Mesenteric fat pad (tissue), 1 donor: ENCODE measurements at places on chromosomes 12 and 14.

DNA sequence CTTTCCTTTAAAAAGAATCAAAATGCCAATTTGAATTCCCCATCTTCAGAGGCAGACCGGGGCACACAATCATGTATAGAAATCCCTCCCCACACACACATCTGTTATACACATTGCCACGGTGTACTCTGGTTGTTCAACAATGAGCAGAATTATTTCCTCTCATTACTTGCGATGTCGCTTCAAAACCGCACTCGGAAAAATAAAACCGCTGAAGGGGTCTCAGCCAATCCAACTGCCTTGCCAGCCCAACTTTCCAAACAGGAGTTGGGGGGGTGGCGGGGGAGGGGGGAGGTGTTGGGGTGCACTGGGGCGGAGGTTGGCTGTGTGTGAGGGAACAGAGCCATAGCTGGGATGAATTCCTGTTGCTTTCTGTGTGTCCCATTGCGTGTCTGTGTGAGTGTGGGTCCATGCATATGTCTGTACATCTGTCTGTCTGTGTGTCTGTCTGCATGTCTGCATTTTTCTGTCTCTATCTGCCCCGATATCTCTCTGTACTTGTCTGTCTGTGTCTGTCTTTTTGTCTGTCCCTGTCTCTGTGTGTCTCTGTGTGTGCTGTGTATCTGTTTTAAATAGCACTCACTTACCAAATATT, 163.6 kb upstream of the TBX3 start:
- DNase-seq, result no peak

- DNase-seq, result no peak
Measured at GRCh38 chr14:67900231-67900630, 80.7 kb downstream of the RAD51B start.

- DNase-seq, result no peak
Measured at GRCh38 chr12:110074089-110074488, 25.8 kb upstream of the C12orf76 start.

DNA sequence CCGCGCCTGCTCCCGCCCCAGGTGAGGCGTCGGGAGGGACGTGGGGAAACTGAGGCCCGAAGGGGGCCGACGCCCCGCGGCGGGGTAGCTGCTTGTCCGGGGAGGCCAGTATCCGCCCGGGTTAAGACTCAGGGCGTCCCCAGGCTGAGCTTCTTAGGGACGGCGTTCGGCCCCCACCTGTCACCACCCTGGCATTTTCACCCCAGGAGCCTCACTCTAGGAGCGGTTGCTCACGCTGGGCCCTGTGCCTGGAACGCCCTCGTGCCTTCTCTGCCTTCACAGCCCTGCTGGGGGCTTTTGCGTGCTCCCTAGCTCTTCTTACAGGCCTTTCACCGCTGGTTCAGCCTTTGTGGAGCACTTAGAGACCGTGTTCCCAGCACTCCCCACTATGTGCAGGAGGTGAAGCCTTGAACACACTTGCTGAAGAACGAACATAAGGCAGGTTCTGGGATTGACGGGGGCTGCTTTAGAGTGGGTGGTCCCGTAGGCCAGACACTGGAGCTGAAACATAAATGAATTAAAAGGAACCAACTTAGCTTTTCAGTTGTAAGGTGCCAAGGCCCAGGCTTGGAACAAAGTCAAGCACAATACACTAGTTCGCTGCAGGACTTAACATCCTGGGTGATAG, 601 bp downstream of the ZNF839 start:
- DNase-seq, result no peak

- DNase-seq, result no peak
Measured at GRCh38 chr14:22478670-22479069, 110.4 kb downstream of the DAD1 start.

GRCh38 chr14:105974902-105975301, 448.5 kb downstream of the TMEM121 start:
- no peak for DNase-seq

DNA sequence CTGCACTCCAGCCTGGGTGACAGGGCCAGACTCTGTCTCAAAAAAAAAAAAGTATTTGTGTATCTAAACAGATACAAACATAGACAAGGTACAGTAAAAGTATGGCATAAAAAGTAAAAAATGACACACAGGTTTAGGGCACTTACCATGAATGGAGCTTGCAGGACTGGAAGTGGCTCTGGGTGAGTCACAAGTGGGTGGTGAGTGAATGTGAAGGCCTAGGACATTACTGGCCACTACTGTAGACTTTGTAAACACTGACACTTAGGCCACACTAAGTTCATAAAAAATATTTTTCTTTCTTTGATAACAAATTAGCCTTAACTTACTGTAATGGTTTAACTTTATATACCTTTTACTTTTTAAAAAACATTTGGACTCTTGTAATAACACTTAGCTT, 38.0 kb upstream of the EIF5 start:
- no peak for DNase-seq

- no peak for DNase-seq
Measured at GRCh38 chr12:129530984-129531383, 372.8 kb downstream of the TMEM132D start.

DNA sequence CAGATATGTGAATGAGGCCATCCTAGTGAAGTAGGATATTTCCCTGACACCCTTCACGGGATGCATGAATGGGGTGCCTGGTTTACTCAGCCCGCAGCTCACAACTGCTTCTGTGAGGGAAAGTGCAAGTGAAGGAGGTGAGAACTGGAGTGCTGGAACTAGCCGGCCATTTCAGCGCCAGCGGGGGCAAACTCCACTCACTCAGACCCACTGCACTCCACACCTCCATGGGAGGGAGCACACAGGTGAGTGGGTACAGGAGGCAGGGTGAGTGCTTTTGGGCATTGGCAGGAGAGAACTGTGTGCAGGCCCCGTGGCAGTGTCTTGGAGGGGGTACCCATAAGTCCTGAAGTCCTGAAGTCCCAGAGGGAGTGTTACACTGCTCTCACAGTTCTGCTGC, 1008.4 kb downstream of the SLC6A15 start:
- no peak for DNase-seq

DNA sequence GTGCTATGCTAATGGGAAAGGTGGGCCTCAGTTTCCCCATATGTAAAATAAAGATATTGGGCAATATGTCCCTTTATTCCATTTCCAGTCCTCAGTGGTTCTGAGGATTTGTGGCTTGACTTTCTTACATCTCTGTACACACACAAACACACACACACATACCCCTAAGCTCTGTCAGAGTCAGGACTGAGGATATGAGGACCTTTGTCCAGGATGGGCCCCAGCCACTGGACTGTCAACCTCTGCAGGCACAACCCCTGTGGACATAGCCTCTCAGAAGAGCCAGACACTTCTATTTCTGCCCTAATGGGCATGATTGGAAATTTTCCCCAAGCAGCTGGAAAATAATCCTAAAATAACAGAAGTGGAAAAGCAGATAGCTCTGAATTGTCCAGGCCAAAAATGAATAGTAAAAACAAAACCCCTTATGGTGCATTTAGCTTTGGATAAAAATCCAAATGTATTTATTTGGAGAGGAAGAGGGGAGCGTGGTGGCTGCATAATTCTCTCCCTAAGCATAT, 50.2 kb downstream of the RIN3 start:
- DNase-seq, result no peak

- DNase-seq, result no peak
Measured at GRCh38 chr14:42428996-42429395, 822.3 kb downstream of the LRFN5 start.

DNA sequence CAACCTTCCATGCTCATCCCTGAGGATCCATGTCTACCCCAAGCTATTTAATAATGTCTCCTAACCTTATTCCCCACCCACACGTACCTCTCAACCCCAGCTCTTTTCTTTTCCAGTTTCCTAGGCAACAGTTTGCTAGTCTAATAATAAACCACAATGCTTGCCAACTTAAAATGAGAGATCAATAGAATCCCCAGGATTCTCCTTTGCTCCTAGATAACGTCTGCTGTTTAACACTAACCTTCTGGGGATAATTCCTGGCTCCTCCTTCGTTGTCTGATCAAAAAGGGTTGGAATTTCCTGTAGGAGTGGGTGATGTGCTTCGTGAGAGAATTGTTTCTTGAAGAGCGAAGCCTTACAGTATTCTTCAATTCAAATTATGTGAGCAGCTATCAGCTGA, 42.2 kb upstream of the DBX2 start:
- DNase-seq, result no peak
